IPS DF 6.9 (cell line): ENCODE measurements at places on chromosomes 16 and 17.

GRCh38 chr16:20883554-20884239 lies 16.5 kb downstream of the DCUN1D3 start:
- H3K36me3 ChIP-seq = no peaks in the 10 kb centered on the region
- no peak overlapping the region for H3K27ac ChIP-seq
- H3K4me1 ChIP-seq = 0 out of 2 replicates have a peak, but pooled peaks cover 1% of the 10 kb centered on the region
- H3K27me3 ChIP-seq = no peaks in the 10 kb centered on the region
- no peak for DNase-seq
- H3K4me3 ChIP-seq = no peak overlapping the region

DNA sequence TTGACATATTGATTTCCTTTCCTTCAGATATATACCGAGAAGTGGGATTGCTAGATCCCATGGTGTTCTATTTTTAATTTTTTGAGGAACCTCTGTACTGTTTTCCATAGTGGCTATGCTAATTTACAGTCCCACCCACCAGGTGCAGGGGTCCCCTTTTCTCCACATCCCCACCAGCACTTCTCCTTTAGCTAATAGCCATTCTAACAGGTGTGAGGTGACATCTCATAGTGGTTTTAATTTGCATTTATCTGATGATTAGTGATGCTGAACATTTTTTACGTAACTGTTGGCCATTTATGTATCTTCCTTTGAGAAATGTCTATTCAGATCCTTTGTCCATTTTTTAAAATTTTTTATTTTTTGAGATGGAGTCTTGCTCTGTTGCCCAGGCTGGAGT lies 93.9 kb downstream of the SDR42E1 start:
- no peaks in the 10 kb centered on the region for H3K27me3 ChIP-seq
- no peak for DNase-seq
- no peak overlapping the region for H3K4me3 ChIP-seq
- no peaks in the 10 kb centered on the region for H3K36me3 ChIP-seq

GRCh38 chr17:2995886-2996809 lies 67.3 kb downstream of the OR1D5 start:
- no peaks in the 10 kb centered on the region for H3K4me1 ChIP-seq
- H3K27me3 ChIP-seq = no peaks in the 10 kb centered on the region
- H3K36me3 ChIP-seq = peaks cover 22% of the 10 kb centered on the region; the same call in 1 of the 2 replicates
- no peak overlapping the region for H3K4me3 ChIP-seq
- no peak for DNase-seq

DNA sequence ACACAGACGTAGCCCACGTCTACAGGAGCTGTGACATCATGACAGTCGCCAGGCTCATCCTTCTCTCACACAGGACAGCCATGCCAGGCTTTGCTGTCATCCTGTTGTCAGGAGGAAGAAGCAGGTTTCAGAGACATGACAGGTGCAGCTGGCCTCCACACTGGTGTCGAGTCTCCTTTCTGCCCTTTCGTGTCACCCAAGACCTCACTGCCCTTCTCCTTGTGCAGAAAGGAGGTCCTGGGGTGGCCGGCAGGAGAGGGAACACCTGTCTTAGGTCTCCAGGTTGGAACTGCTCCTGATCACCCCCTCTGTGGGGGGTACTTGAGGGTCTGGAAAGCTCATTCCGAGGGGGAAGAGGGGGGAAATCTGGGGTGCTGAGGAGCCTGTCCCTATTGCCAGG lies 41.6 kb upstream of the IRF8 start:
- no peaks in the 10 kb centered on the region; the same call in 1 of the 2 replicates for H3K4me1 ChIP-seq
- no peaks in the 10 kb centered on the region for H3K27me3 ChIP-seq
- DNase-seq = no peak
- H3K27ac ChIP-seq = no peak overlapping the region
- H3K36me3 ChIP-seq = no peaks in the 10 kb centered on the region

DNA sequence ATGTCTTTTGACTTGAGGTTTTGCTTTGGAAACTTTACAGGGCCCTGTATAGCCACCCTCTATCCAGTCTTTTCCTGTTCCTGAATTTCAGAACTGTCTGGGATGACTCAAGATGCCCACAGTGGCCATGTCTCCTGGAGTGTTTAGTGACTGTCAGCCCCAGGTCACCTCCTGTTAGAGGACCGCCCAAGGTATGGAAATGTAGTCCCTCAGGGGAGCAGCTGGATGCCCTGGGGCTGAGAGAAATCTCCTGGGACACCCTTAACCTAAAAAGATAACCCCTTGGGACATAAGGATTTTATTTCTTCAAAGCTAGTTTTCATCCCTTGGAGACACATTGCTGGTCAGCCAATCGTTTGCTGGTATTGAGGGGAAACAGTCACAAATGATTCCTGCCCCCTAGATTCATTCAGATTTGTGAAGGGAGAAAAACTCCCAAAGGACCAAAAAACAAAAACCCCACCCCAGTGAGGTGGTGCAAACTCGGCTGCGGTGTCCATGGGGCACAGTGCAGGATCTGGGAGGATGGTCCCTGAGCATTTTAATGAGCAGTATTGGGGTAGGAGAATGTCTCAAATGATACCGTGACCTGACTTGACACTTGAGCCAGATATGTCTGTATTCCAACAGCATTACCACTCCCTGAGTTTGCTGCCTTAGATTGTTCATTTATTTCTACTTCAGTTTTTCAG lies 1.7 kb downstream of the ZNF267 start:
- no peaks in the 10 kb centered on the region for H3K27me3 ChIP-seq
- H3K4me1 ChIP-seq = no peaks in the 10 kb centered on the region
- DNase-seq = no peak
- H3K4me3 ChIP-seq = no peak overlapping the region
- H3K27ac ChIP-seq = no peak overlapping the region

- no peaks in the 10 kb centered on the region for H3K27me3 ChIP-seq
- peaks cover 4% of the 10 kb centered on the region; the same call in 1 of the 2 replicates for H3K4me1 ChIP-seq
- H3K27ac ChIP-seq = no peak overlapping the region
- no peaks in the 10 kb centered on the region for H3K36me3 ChIP-seq
Measured at GRCh38 chr17:72462814-72463213, 342.0 kb downstream of the SOX9 start.

GRCh38 chr16:48356633-48357376 lies 28.4 kb downstream of the SIAH1 start:
- no peak for DNase-seq
- no peaks in the 10 kb centered on the region; the same call in 1 of the 2 replicates for H3K36me3 ChIP-seq
- no peaks in the 10 kb centered on the region for H3K4me1 ChIP-seq
- H3K4me3 ChIP-seq = no peak overlapping the region
- no peaks in the 10 kb centered on the region for H3K27me3 ChIP-seq
- H3K27ac ChIP-seq = no peak overlapping the region

GRCh38 chr17:57259306-57259705 lies 3.0 kb downstream of the MSI2 start:
- no peak overlapping the region for H3K27ac ChIP-seq
- no peak overlapping the region for H3K4me3 ChIP-seq
- H3K36me3 ChIP-seq = peaks cover 7% of the 10 kb centered on the region; the same call in 1 of the 2 replicates
- peaks cover 2% of the 10 kb centered on the region; the same call in 1 of the 2 replicates for H3K4me1 ChIP-seq
- no peak for DNase-seq

- DNase-seq = no peak
- H3K36me3 ChIP-seq = no peaks in the 10 kb centered on the region
- H3K27ac ChIP-seq = no peak overlapping the region
Measured at GRCh38 chr16:80804056-80804525, 307 bp downstream of the CDYL2 start.

- H3K27ac ChIP-seq = no peak overlapping the region
- peaks cover 12% of the 10 kb centered on the region; the same call in 1 of the 2 replicates for H3K36me3 ChIP-seq
- H3K27me3 ChIP-seq = no peaks in the 10 kb centered on the region; the same call in 1 of the 2 replicates
- no peaks in the 10 kb centered on the region for H3K4me1 ChIP-seq
Measured at GRCh38 chr16:57175896-57176295, 9.9 kb downstream of the PSME3IP1 start.

GRCh38 chr16:66588981-66589713 lies 9.9 kb downstream of the CMTM2 start:
- H3K4me1 ChIP-seq = no peaks in the 10 kb centered on the region
- no peaks in the 10 kb centered on the region for H3K36me3 ChIP-seq
- H3K27ac ChIP-seq = no peak overlapping the region
- H3K4me3 ChIP-seq = no peak overlapping the region

DNA sequence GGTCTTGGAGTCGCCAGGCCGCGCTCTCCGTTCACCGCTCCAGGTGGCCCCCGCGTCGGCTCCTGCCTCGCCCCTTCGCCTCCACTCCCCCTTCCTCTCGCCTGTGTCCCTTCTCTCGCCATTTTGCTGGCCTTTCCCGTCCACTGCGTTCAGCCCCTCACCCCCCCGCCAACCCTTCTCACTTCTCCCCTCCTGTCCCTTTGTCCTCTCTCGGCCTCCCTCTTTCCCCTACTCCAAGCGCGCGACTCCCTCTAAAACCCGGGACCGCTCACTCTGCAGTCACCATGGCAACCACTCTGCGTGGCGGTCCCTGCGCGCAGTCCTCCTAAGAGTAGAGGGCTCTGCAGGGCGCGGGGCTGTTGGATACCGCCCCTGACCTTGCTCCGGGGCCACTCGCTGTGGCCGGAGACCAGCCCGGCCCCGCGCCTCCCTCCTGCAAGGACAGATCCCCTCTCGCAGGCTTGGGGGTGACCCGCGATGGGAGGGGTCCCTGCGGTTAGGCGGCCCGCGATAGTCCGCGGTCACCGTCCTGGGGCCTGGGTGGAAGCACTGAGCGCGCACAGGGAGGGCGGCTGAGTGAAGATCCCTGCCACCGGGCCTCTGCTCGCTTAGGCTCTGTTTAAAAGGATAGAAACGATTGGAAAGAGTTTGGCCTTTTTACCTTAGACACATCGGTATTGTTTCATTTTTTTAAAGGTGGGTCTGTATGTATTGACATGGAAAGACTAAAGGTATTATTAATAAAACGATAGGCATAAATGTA lies 454 bp downstream of the CCDC40 start:
- peak overlapping the region; percentile 94 for H3K4me3 ChIP-seq
- DNase-seq = no peak
- H3K4me1 ChIP-seq = no peaks in the 10 kb centered on the region

- no peak overlapping the region for H3K4me3 ChIP-seq
- no peak for DNase-seq
- peaks cover 10% of the 10 kb centered on the region for H3K4me1 ChIP-seq
- H3K27me3 ChIP-seq = no peaks in the 10 kb centered on the region
Measured at GRCh38 chr16:88466949-88467348, 13.9 kb downstream of the ZFPM1 start.
